ENCODE measurements at places on chromosomes 1 and 21. TPM values are rescaled to one million over a fixed set of nuclear protein-coding genes. Genes with fewer than 3 reads are reported as not detected.

Gene ASCL5
- not detected for total RNA-seq

Gene GFI1
- 0.34 TPM for total RNA-seq

Gene CELA2B
- total RNA-seq, result not detected

Gene DNAH14
- total RNA-seq, result 82.9 TPM

Gene DEDD
- total RNA-seq, result 44.4 TPM

- no peak for DNase-seq
- no peaks in the 10 kb centered on the region for H3K27me3 ChIP-seq
- H3K4me3 ChIP-seq, result no peak overlapping the region
- H3K27ac ChIP-seq, result no peak overlapping the region
- H3K4me1 ChIP-seq, result peaks cover 5% of the 10 kb centered on the region
These were observed 6.8 kb downstream of the CASQ2 start for GRCh38 chr1:115761601-115762302.

DNA sequence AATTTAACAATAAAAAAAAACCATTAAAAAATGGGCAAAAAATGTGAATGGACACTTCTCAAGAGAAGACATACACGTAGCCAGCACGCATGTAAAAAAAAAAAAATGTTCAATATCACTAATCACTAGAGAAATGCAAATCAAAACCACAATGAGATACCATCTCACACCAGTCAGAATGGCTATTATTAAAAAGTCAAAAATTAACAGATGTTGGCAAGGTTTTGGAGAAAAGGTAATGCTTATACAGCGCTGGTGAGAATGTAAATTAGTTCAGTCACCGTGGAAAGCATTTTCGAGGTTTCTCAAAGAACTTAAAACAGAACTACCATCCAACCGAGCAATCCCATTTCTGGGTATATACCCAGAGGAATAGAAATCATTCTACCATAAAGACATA is 1091.5 kb upstream of the B3GALT2 start:
- H3K27ac ChIP-seq, result no peak overlapping the region
- H3K4me3 ChIP-seq, result no peak overlapping the region
- no peaks in the 10 kb centered on the region for H3K36me3 ChIP-seq
- peaks cover 6% of the 10 kb centered on the region for H3K4me1 ChIP-seq
- H3K27me3 ChIP-seq, result no peaks in the 10 kb centered on the region
- no peak for DNase-seq

GRCh38 chr1:95953015-95953414 is 719.0 kb downstream of the RWDD3 start:
- no peak overlapping the region for H3K4me3 ChIP-seq
- no peaks in the 10 kb centered on the region for H3K27me3 ChIP-seq
- peaks cover 57% of the 10 kb centered on the region for H3K4me1 ChIP-seq
- no peaks in the 10 kb centered on the region for H3K36me3 ChIP-seq

- no peak overlapping the region for H3K27ac ChIP-seq
- peaks cover 9% of the 10 kb centered on the region for H3K4me1 ChIP-seq
- H3K4me3 ChIP-seq, result no peak overlapping the region
- peaks cover 4% of the 10 kb centered on the region for H3K36me3 ChIP-seq
These were observed 137.5 kb downstream of the HMCN1 start for GRCh38 chr1:185871627-185872150.

- no peak overlapping the region for H3K4me3 ChIP-seq
- H3K36me3 ChIP-seq, result no peaks in the 10 kb centered on the region
- no peak overlapping the region for H3K27ac ChIP-seq
- H3K4me1 ChIP-seq, result peaks cover 2% of the 10 kb centered on the region
- no peak for DNase-seq
- H3K27me3 ChIP-seq, result peaks cover 5% of the 10 kb centered on the region
These were observed 7.7 kb upstream of the SDHB start for GRCh38 chr1:17061486-17061885.

- peaks cover 11% of the 10 kb centered on the region for H3K4me1 ChIP-seq
- H3K4me3 ChIP-seq, result no peak overlapping the region
- H3K27ac ChIP-seq, result no peak overlapping the region
- peaks cover 95% of the 10 kb centered on the region for H3K27me3 ChIP-seq
These were observed 4.1 kb upstream of the GRIK3 start for GRCh38 chr1:37038227-37039093.

GRCh38 chr1:51417496-51418383 is 87.4 kb upstream of the TTC39A start:
- no peaks in the 10 kb centered on the region for H3K27me3 ChIP-seq
- peaks cover 23% of the 10 kb centered on the region for H3K4me1 ChIP-seq
- no peak overlapping the region for H3K4me3 ChIP-seq
- peaks cover 17% of the 10 kb centered on the region for H3K36me3 ChIP-seq
- no peak for DNase-seq
- H3K27ac ChIP-seq, result peak overlapping the region; percentile 28

- H3K27ac ChIP-seq, result no peak overlapping the region
- peaks cover 4% of the 10 kb centered on the region for H3K4me1 ChIP-seq
- H3K36me3 ChIP-seq, result no peaks in the 10 kb centered on the region
- no peak for DNase-seq
- H3K4me3 ChIP-seq, result no peak overlapping the region
These were observed 159.0 kb upstream of the ZNHIT6 start for GRCh38 chr1:85867189-85867588.

DNA sequence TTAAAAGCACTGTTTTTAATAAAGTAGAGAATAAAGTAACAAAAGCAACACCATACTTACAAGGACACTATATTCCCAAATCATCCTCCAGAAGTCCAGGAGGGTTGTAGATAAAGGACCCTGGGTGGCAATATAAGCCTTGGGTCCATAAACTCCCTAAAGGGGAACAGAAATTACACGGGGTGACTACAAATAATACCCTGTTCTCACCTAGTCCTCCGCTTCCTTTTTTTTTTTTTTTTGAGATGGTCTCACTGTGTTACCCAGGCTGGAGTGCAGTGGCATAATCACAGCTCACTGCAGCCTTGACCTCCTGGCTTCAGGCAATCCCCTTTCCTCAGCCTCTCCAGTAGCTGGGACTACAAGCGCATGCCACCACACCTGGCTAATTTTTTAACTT is 13.1 kb downstream of the PTPN22 start:
- no peaks in the 10 kb centered on the region for H3K36me3 ChIP-seq
- no peak for DNase-seq
- H3K27me3 ChIP-seq, result no peaks in the 10 kb centered on the region
- H3K4me3 ChIP-seq, result no peak overlapping the region
- no peak overlapping the region for H3K27ac ChIP-seq

DNA sequence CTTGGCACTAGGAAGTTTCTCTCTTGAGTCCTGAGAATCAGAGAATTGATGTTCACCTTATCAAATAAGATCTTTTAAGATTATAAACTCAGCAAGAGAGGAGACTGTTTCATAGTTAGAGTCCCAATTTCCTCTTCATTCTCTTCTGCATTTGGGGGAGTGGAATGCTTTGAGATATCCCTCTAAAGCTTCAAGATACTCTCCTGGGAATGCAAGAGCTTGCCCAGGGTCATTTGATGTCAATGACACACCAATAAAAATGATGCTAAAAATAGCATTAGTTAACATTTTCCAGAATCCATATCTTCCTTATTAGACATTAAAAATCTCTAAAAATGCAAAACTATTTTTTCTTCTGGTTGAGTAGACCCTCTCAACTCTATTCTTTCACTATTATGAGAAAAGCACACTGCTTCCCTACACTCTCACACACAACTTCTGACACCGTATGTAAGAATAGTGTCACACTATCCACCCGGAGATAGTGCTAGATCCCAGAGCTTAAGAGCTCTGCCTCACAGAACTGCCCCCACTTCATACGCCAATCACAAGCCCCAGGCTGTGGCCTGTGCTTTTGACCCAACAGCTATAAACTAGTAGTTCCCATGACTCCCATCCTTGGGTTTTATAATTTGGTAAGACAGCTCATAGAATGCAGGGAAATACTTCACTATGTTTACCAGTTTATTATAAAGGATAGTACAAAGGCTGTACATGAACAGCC is 399.9 kb upstream of the RUNX1 start:
- DNase-seq, result no peak
- no peak overlapping the region for H3K27ac ChIP-seq
- no peaks in the 10 kb centered on the region for H3K4me1 ChIP-seq
- peaks cover 5% of the 10 kb centered on the region for H3K27me3 ChIP-seq
- H3K4me3 ChIP-seq, result no peak overlapping the region

GRCh38 chr1:4267381-4268261 is 367.5 kb upstream of the C1orf174 start:
- no peak overlapping the region for H3K4me3 ChIP-seq
- H3K27me3 ChIP-seq, result peaks cover 3% of the 10 kb centered on the region
- no peak for DNase-seq
- H3K36me3 ChIP-seq, result no peaks in the 10 kb centered on the region
- H3K4me1 ChIP-seq, result no peaks in the 10 kb centered on the region

- no peak overlapping the region for H3K27ac ChIP-seq
- H3K36me3 ChIP-seq, result no peaks in the 10 kb centered on the region
- peaks cover 51% of the 10 kb centered on the region for H3K27me3 ChIP-seq
- no peak for DNase-seq
- no peaks in the 10 kb centered on the region for H3K4me1 ChIP-seq
- H3K4me3 ChIP-seq, result no peak overlapping the region
These were observed 23.5 kb downstream of the IFI44 start for GRCh38 chr1:78673120-78673519.

GRCh38 chr1:67013573-67013972 is 40.4 kb downstream of the SLC35D1 start:
- no peak overlapping the region for H3K27ac ChIP-seq
- H3K27me3 ChIP-seq, result no peaks in the 10 kb centered on the region
- no peak overlapping the region for H3K4me3 ChIP-seq
- peaks cover 44% of the 10 kb centered on the region for H3K36me3 ChIP-seq
- DNase-seq, result no peak
- H3K4me1 ChIP-seq, result peaks cover 2% of the 10 kb centered on the region
